ENCODE measurements at places on chromosomes 2 and 18.

DNA sequence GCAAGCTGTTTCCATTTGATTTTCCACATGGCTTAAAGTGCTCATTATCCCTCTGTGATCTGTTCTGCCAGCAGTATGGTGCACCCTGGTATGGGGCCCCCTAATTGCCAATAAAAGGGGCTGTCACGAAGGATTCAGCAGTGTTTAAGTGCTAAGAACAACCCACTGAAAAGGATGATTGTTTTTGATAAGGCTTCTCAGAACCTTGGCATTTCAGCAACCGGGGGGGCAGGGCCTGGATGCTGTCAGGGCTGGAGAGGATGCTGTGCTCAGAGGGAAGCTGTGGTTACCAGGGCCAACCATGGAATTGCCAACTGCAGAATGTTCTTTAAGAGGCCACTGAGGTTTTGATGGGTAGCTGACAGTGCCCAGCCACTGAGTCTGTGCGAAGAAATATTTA, 117.8 kb downstream of the CTIF start:
- no peak for DNase-seq

DNA sequence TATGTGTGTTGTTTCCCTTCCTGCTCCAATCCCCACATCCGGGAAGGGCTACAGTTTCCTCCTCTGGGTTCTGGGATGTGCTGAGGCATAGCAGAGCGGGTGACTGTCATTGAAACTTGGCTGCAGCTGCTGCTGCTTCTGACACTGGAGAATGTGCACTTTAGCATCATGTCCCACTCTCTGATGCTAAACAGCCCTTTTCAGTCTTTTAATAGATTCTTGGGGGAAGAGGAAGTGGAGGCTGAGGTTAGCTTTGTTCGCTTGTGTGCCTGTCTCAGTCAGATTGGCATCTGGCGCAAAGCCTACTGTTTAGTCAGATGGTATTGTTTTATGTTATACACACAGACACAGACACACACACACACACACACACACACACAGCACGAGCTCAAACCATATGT, 136.5 kb upstream of the RND3 start:
- no peak for DNase-seq

DNA sequence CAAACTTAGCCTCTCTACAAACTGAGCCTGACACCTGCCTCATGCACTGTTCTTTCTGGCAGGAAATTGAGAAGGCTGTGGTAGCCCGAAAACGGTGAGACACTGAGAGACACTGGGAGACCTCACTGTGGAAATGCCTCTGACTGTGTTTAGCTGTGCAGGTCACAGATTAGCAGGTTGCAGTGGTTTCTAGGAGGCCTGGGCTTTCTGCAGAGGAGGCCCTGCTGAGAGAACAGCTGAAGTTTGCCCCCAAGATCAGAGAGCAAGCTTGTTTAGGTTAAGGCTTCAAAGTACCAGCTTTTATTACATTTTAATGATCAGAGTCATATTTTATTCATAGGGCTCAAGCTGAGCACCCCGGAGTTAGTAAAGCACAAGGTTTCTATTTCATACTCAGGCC, 68.7 kb upstream of the LYPD6 start:
- no peak for DNase-seq

- DNase-seq: no peak
Measured at GRCh38 chr2:50879457-50879856, 152.5 kb downstream of the NRXN1 start.

DNA sequence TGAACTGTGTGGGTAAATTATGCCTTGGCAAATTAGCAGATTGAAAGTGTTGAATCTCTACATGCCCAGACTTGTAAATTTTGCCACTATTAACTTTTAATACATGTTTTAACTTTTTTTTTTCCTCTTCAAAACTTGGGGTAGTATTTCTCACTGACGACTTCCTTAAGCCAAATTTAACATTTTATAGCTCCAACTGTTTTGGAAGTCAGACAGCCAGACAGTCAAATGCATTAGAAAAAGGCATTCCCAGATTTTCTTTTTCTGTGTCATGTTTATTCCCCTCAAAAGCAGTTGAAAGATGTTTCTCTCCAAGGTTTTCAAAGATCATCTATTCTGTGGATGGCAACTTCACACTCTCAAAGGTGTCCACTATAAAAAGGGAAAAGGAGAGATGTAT, 226.8 kb upstream of the FN1 start:
- DNase-seq: no peak

DNA sequence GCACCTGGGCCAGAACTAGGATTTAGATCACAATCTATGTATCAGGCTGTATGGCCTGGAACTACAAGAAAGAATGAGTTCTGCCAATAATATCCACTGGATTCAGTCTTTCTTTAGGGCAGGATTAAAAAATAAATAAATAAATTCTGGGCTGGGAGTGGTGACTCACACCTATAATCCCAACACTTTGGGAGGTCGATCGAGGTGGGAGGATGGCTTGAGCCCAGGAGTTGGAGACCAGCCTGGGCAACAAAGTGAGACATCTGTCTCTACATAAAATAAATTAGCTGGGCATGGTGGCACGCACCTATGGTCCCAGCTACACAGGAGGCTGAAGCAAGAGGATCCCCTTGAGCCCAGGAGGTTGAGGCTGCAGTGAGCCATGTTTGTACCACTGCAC, 8.1 kb downstream of the AMMECR1L start:
- no peak for DNase-seq

- no peak for DNase-seq
Measured at GRCh38 chr18:22604986-22605421, 187.3 kb upstream of the CTAGE1 start.

DNA sequence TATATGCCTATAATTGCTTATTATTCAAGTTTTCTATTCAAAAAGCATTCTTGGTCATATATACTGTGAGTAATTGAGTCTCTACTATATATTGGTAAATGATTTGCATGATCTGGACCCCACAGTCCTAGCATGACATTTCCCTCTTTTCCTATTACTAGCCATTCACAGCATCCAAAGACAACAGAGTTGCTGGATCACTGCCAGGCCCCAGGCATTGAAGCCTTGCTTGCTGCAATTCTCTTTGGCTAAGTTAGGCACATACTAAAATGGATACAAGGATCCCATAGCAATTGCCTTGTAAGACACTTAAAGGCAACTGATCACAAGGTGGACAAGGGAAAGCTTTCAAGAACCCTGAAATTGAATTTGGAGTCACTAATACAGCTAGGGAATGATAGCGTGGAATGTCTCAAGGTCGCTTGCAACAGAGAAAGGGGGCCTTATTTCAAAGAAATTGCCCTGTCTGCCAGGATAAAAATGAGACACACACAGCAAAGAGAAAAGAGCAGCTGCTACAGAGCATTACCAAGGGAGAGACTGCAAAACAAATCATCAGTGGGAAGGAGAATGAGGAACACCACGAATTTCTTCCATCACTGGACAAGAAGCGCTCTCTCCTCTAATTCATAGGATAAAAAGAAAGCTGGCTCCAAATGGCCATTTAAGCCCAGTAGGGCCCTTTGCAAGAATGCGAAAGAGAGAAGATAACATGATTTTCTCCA, 77.1 kb upstream of the EPHA4 start:
- DNase-seq: no peak

- DNase-seq: no peak
Measured at GRCh38 chr2:33042265-33042664, 95.5 kb downstream of the LTBP1 start.

DNA sequence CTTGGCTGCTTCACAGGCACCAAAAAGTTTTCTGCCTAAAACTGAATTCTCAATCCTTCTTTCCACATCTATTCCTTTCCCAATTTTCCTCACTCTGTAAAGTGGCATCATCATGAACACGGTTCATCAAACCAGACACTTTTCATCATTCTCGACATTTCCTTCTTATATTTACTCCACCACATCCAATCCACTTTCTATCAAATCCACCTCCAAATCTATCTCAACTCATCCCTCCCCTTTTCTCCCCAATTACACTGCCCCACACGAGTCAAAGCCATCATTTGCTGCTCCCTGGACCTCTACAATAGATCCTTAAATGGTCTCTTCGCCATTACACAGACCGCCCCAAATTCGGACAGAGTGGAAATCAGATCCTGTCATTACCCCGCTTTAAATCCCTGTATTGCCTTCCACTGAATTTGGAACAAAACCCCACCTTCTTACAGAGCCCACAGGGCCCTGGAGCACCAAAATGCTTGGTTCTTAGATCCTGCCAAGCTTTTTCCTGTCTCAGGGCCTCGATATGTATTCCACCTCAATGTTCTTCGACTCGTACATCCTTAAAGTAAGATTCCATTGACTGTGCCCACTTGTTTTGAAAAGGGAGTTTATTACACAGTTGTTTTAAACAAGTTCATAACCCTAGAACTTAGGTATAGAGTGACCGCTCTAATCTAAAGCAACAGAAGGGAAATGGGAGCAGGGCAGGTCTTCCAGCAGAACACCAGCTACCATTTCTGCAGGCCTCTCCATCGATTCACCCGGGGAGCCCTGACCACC, 856 bp downstream of the ACAA2 start:
- no peak for DNase-seq

GRCh38 chr2:216015722-216016464, 2.5 kb upstream of the MREG start:
- DNase-seq: no peak

- DNase-seq: peak; percentile 76
Measured at GRCh38 chr2:234003972-234004617, 46.4 kb upstream of the SPP2 start.

DNA sequence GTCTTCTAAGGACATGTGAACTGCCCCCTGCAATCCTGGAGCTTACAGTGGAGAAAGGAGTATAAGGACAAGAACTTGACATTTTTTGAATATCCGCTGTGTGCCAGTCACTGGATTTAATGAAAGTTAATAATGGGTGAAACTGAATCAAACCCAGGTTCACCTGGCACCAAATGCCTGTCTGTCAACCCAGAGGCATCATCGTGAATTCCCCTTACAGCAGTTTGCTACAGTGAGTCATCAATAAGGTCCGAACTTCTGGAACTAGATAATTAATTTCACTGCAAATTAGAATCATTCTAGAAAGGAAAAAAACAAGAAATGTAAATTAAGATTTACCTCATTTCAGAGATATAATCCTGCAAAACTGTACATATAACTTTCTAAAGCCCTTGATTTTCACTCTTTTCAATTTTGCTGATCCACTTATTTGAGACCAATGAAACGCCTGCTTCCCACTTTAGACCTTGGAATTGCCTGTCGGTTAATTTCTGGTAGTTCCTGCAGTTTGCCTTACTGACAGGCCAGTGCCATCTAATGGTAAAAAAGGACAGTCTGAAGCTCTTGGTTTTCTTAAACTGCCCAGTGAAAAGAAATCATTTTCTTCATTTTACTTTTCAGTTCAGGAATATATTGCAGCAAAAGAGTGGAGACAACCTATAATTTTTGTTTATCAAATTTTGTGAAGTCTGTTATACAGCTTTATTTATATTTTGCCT, 8.2 kb downstream of the DSG2 start:
- no peak for DNase-seq

GRCh38 chr2:24840962-24841945, 48.0 kb downstream of the CENPO start:
- no peak for DNase-seq

DNA sequence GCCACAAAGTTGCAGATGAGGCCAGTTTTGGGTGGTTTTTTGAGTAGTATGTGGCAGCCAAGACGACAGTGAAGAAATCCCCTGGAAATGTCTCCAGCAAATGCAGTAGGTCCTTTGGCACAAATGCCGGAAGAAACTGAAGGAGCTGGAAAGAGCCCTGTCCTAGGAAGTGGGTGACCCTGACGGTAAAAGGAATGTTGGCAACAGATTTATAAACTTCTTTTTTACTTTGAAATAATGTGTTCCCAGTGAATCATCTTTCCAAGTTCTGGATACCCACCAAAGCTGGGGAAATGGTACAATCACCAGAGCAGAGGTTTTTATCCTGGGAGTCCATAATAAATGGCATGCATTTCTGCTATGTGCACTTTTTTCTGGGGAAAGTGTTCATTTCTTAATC, 112.9 kb downstream of the CSRNP3 start:
- no peak for DNase-seq

DNA sequence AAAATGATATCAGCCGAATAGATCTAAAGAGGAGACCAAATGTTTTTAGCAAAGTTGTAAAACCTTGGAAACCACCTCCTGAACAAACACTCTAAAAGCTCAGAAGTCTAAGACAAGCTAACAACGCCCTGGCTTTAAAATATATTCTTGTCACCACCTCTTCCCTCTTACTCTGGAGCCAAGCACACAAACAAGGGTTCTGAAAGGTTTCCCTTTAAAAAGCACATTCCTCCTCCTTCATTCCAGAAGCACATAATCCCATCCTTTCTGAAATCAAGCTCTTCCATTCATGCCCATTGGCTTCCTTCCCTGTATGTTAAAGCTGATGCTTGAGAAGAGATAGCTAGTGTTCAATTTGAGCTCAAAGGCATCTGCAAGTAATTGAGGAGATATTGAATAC, 382.0 kb downstream of the LNPK start:
- no peak for DNase-seq

DNA sequence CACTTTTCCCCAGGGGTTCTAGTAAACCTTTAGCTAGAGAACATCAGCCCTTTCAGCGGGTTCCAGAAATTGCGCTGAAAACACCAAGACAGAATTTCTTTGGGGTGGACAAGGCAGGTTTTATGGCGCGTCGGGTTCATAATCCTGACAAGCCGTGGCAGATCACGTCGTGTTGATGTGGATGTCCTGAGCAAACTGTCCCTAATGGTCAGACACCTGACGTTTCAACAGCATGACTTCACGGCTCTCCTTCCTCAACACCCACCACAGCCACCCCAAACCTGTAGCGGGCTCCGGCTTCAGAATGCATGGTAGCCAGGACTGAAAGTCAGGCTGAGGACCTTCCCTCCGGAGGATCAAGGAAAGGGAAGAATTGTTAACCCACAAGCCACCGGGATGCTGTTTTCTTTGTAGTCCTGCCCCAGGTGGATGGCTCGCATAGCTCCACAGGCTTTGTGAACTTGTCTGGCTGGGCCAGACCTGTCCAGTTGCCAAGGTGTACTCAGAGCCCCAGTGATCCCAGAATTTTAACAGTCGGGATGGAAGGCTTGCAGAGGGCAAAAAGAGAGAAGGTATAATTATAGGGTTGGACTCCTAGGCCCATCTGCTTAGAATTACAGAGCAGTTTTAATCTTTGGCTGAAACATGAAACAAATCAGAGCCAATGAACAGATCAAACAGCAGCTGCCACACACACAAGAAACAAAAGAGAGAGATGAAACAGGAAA, 1.5 kb downstream of the APCDD1 start:
- DNase-seq: no peak

DNA sequence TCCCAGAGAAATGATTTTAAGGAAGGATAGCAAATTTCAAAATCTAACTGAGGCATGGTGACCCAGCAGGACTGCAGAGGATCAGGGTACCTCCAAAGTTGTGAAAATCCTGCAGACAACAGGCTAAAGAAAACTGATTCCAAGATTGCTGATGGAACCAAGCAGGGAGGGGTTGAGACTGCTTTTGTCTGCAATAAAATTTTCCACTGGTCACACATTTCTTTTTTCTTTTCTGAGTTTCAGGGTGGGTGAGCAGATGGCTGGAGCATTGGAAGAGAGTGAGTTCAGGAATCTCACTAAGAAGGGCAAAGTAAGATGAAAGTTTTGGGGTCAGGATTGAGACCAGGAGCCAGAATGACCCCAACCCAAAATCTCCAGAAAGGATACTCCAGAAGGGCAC, 321.0 kb downstream of the TNS1 start:
- no peak for DNase-seq
